ENCODE measurements at places on chromosomes 11 and 22. TPM values are rescaled to one million over a fixed set of nuclear protein-coding genes. Genes with fewer than 3 reads are reported as not detected.

CATSPERZ gene
- not detected for total RNA-seq

RAG2 gene
- not detected for total RNA-seq

BIRC2 gene
- total RNA-seq, result 61.9 TPM

EHD1 gene
- total RNA-seq, result 108 TPM

P2RY6 gene
- 2.2 TPM for total RNA-seq

CARD18 gene
- not detected for total RNA-seq

KCTD14 gene
- total RNA-seq, result 0.68 TPM

OR8B4 gene
- not detected for total RNA-seq

C11orf71 gene
- total RNA-seq, result 10.7 TPM

PRR33 gene
- total RNA-seq, result not detected

CDKN1C gene
- 215 TPM for total RNA-seq

MOGAT2 gene
- total RNA-seq, result not detected

MFRP gene
- not detected for total RNA-seq

NRGN gene
- 2.0 TPM for total RNA-seq

SCUBE1 gene
- 4.6 TPM for total RNA-seq

SULT4A1 gene
- total RNA-seq, result not detected

EFCAB6 gene
- 2.1 TPM for total RNA-seq

Data from subcutaneous adipose tissue (tissue), 4 donors.